ENCODE measurements at places on chromosomes 6 and 20. TPM values are rescaled to one million over a fixed set of nuclear protein-coding genes. Genes with fewer than 3 reads are reported as not detected.

BPIFA1 gene
- not detected for total RNA-seq

SPATA25 gene
- 1.9 TPM for total RNA-seq

SMIM26 gene
- total RNA-seq: 124 TPM

C6orf15 gene
- total RNA-seq: not detected

ARMC12 gene
- 0.86 TPM for total RNA-seq

GJA1 gene
- 96.3 TPM for total RNA-seq

BFSP1 gene
- total RNA-seq: 1.0 TPM

PSORS1C2 gene
- total RNA-seq: not detected

Data from motor neuron (in vitro differentiated cells).